Activated T-helper 2 cell treated with anti-CD3 and anti-CD28 coated beads, Interferon-gamma antibody, Interleukin-2, Interleukin-4, amounts not matched to agents 10 μg/mL and 5 μg/mL and 100 μg/mL, durations not matched to agents 14 hours and 24 hours and 36 hours (primary cell): ENCODE measurements at places on chromosomes 16 and 17. TPM values are rescaled to one million over a fixed set of nuclear protein-coding genes. Genes with fewer than 3 reads are reported as not detected.

GRCh38 chr17:34840750-34841149, 120.5 kb downstream of the CCT6B start:
- no peak overlapping the region for H3K4me3 ChIP-seq
- no peak overlapping the region for H3K27ac ChIP-seq
- peaks cover 5% of the 10 kb centered on the region for H3K27me3 ChIP-seq
- no peak for DNase-seq
- H3K4me1 ChIP-seq: no peaks in the 10 kb centered on the region

- no peaks in the 10 kb centered on the region for H3K36me3 ChIP-seq
- no peak for DNase-seq
- H3K4me3 ChIP-seq: no peak overlapping the region
- no peaks in the 10 kb centered on the region for H3K4me1 ChIP-seq
- no peak overlapping the region for H3K27ac ChIP-seq
These were observed 27.1 kb upstream of the ANKFN1 start for GRCh38 chr17:56125830-56126819.

- no peak overlapping the region for H3K27ac ChIP-seq
- no peak overlapping the region for H3K4me3 ChIP-seq
- no peaks in the 10 kb centered on the region for H3K36me3 ChIP-seq
- H3K4me1 ChIP-seq: no peaks in the 10 kb centered on the region
These were observed 56.4 kb upstream of the IRX3 start for GRCh38 chr16:54342966-54343365.

DNA sequence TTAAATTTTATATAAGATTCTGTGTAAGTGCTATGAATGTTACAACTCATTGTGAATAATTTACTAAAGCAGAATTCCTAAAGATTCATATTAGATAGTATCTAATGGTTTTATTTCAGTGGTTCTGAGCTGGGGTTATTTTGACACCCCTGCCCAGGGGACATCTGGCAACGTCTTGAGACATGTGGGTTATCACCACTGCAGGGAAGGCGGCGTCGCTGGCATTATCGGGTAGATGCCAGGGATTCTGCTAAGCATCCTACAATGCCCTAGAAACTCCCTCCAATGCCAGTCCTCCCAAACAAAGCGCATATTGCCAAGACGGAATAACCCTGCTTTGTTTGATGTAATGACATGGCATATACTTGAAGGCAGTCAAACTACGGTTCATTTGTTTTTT, 372.3 kb upstream of the ZFHX3 start:
- no peak overlapping the region for H3K4me3 ChIP-seq
- no peaks in the 10 kb centered on the region for H3K27me3 ChIP-seq
- H3K4me1 ChIP-seq: no peaks in the 10 kb centered on the region
- no peak for DNase-seq

DNA sequence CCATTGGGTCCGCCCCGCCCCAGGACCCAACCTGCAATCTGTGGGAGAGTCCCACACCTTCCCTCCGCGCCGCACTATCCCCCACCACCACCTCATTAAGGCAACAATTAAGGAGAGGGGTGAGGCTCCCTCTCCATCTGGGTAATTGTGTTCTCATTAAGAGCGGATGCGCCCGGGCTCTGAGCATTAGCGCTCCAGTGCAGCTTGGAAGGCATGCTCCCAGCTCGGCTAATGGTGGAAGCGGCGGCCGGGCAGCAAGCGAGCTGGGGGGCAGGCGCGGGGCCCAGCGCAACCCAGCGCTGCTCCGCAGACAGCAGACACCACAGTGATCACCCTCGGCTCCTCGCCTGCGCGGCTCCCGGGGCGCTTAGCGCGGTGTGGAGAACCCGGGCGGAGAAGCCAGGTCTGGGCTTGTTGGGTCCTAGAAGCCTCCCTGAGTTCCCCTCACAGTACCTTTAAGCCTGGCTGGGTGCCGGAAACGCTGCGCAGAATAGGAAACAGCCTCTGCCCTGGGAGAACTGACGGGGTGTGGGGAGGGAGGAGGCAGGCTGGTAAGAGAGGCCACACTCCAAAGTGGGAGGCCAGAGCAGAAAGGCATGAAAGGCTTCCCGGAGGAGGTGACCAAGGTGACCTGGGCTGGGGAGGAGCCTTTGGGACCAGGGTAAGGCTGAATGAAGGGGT, 6.4 kb downstream of the CBLN1 start:
- no peak overlapping the region for H3K27ac ChIP-seq
- peaks cover 67% of the 10 kb centered on the region for H3K27me3 ChIP-seq
- H3K4me3 ChIP-seq: no peak overlapping the region

DNA sequence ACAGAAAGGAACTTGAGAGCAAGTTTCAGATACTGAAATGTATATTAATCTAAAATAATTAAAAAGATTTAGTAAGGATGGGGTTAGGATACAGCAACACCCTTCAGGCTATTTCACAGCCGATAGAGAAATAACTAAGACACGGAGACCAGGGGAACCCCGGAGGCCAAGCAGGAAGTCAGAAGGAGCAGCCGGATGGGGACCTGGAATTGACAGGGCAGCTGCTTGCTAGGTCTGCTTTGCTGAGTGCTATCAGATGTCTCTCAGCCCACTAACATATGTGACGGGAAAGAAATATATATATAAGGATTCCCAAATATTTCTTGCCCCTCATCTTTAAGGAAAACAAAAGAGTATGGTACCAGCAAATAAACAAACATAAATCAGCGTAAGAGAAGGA, 154.1 kb upstream of the CDH5 start:
- H3K36me3 ChIP-seq: no peaks in the 10 kb centered on the region
- no peak for DNase-seq
- H3K27ac ChIP-seq: no peak overlapping the region

- H3K4me1 ChIP-seq: peaks cover 10% of the 10 kb centered on the region
- H3K27ac ChIP-seq: no peak overlapping the region
- H3K36me3 ChIP-seq: no peaks in the 10 kb centered on the region
- no peak for DNase-seq
- H3K4me3 ChIP-seq: no peak overlapping the region
- peaks cover 2% of the 10 kb centered on the region for H3K27me3 ChIP-seq
These were observed 5.6 kb upstream of the MTSS2 start for GRCh38 chr16:70691223-70692129.

- H3K27ac ChIP-seq: no peak overlapping the region
- DNase-seq: no peak
- H3K36me3 ChIP-seq: peaks cover 36% of the 10 kb centered on the region
- peaks cover 48% of the 10 kb centered on the region for H3K4me1 ChIP-seq
- no peak overlapping the region for H3K4me3 ChIP-seq
These were observed 17.4 kb downstream of the HS3ST3B1 start for GRCh38 chr17:14318109-14318917.

The COPZ2 gene
- 5.7 and 5.9 TPM in 2 replicates for total RNA-seq

The COX6A2 gene
- not detected in 2 replicates for total RNA-seq
